ENCODE measurements at places on chromosomes 5 and 9. TPM values are rescaled to one million over a fixed set of nuclear protein-coding genes. Genes with fewer than 3 reads are reported as not detected.

Gene GADD45G
- 0.64 TPM for total RNA-seq

Gene B4GALT1
- 65.6 TPM for total RNA-seq

Gene IFNA2
- not detected for total RNA-seq

Gene GPX3
- total RNA-seq = 3.5 TPM

Gene ZNG1E
- 79.8 TPM for total RNA-seq

Gene DND1
- 1.1 TPM for total RNA-seq

Gene SLC36A3
- total RNA-seq = not detected

Gene ELL2
- total RNA-seq = 39.8 TPM

Gene MOB3B
- total RNA-seq = not detected
